Fibroblast of villous mesenchyme (primary cell): ENCODE measurements at places on chromosomes 5 and 9. TPM values are rescaled to one million over a fixed set of nuclear protein-coding genes. Genes with fewer than 3 reads are reported as not detected.

Gene CARTPT
- not detected in 2 replicates for total RNA-seq

DNA sequence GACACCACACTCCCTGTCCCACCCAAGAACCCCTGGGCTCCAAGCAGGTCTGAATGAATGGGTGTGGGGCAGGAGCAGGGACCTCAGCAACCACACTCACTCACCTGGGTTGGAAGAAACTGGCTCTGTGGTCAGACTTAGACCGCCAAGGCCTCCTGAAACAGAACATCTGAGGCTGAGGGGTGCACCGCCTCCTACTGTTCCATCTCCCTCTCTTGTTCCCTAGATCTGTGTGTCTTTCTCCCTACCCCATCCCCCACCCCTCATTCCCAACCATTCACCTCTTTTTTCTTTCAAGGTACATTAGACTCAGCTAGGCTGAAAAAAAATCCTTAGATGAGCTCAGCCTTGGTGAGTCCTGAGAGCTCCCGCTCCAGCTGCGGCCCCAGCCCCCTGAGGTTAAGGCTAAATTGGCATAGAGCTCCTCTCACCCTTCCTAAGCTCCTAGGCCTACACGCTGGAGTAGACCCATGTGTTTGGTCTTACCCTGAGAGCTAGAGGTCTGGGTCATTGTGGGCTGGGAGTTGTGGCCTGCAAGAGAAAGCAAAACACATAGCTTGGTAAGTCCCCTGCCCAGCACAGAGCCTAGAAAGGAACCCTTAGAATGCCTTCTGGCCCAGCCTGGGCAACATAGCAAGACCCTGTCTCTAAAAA, 4.8 kb downstream of the ECSCR start:
- DNase-seq, result no peak

Gene SPINK13
- not detected in 2 replicates for total RNA-seq

- no peak for DNase-seq
Measured at GRCh38 chr9:120158221-120158620, 421.7 kb downstream of the CDK5RAP2 start.

Gene TERT
- not detected in 2 replicates for total RNA-seq

Gene PTCH1
- 1.7 and 2.9 TPM in 2 replicates for total RNA-seq

GRCh38 chr9:86253577-86253976, 5.9 kb downstream of the C9orf153 start:
- DNase-seq, result no peak

GRCh38 chr5:122880749-122881148, 35.3 kb downstream of the SNX24 start:
- DNase-seq, result peak; percentile 57

Gene MARCOL
- not detected in 2 replicates for total RNA-seq

- DNase-seq, result peak; percentile 1
Measured at GRCh38 chr9:79524266-79524665, 47.5 kb upstream of the TLE4 start.

DNA sequence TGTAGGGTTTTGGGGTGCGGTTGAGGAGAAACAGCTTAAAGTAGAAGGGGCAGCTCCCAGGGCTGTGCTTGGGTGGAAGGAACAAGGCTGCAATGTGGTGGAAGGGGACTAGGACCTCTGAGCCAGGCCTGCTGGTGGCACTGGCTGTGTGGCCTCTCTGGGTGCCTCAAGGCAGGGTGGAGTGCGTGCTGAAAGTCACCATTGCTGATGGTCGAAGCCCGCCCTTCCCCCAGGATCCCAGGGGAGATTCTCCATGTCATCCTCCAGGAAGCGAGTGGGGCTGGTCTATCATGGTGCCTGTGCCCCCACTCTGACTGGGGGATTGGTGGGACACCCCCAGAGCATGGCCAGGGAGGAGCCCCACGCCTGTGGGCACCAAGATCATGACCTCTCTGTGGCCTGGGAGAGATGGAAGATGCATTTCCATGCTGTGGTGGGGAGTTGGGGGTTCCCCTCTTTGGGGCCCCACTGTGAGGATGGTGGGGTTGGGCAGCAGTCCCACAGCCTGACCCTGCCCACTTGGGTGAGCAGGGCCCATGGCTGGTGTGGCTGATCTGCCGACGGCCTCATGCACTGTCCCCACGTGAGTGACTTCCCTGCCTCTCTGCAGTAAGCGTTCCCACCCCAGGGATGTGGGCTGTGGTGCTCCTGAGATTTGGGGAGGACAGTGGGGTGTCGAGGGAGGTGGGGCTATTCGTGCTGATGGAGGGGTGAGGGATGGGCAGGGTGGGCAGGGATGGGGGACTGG, 25.8 kb downstream of the WNK2 start:
- DNase-seq, result no peak

DNA sequence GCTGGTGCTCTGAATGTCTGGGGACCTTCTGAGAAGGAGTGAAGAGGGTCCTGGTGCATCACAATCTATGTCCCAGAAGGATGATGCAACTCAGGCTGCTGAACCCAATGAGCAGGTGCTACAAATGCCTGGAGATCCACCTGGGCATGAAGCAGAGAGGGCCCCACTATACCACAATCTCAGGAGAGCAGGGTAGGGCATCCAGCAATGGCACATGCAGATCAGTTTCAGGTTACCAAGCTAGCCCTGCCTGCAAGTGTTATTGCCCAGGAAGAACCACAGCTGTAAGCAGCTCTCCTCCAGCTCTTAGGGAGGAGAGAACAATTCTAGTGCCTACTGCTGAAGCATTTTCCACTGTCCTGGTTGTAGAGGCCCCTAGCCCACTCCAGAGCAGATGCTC, 389.2 kb upstream of the TNC start:
- no peak for DNase-seq

GRCh38 chr9:33475357-33475756, 1.6 kb upstream of the NOL6 start:
- no peak for DNase-seq

Gene SPAG8
- 0.32 and 0.86 TPM in 2 replicates for total RNA-seq

- DNase-seq, result no peak
Measured at GRCh38 chr5:28275931-28276330, 1237.5 kb upstream of the CDH9 start.
